Cardiac atrium fibroblast (primary cell): ENCODE measurements at places on chromosomes 4 and X. TPM values are rescaled to one million over a fixed set of nuclear protein-coding genes. Genes with fewer than 3 reads are reported as not detected.

The GLOD5 gene
- not detected in 2 replicates for total RNA-seq

The CXCL10 gene
- total RNA-seq = not detected in 2 replicates

The TMEM156 gene
- 0.18 TPM in 1 of 2 replicates, not detected in the other for total RNA-seq

The GTPBP6 gene
- 33.0 and 41.5 TPM in 2 replicates for total RNA-seq

The NUDT9 gene
- 14.6 and 18.6 TPM in 2 replicates for total RNA-seq

The XAGE1A gene
- not detected in 2 replicates for total RNA-seq

The SLC6A14 gene
- total RNA-seq = not detected in 2 replicates

The PPEF1 gene
- not detected in 2 replicates for total RNA-seq

The CWH43 gene
- not detected in 2 replicates for total RNA-seq

The GYPB gene
- not detected in 2 replicates for total RNA-seq

The PPEF2 gene
- not detected in 2 replicates for total RNA-seq

The DMP1 gene
- not detected in 2 replicates for total RNA-seq

The WAS gene
- not detected in 2 replicates for total RNA-seq
